ENCODE measurements at places on chromosomes 7 and 10.

DNA sequence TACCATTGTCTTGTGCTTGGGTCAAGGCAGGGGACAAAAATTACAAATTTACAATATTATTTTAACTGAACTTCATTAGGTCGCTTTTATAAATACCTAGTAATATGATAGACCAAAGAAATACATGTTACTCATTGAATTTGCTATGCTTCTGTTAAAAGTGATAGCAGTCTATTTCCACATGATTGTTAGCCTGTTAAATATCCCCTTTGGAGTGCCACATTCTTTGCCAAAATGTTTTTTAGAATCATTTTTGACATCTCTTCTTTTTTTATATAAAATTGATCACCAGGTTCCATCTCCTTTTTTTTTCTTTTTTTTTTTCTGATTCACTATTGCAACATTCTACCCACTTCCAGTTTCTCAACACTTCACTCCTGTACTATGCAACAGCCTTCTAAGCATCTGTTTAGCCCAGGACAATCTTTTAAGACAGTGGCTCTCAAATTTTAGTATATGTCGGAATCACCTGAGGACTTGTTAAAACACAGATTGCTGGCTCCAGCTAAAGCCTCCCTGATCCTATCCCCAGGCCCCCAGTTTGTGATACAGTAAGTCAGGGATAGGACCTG is 16.4 kb upstream of the NDUFA5 start:
- no peak for DNase-seq

GRCh38 chr7:12194426-12194825 is 16.7 kb upstream of the TMEM106B start:
- no peak for DNase-seq

DNA sequence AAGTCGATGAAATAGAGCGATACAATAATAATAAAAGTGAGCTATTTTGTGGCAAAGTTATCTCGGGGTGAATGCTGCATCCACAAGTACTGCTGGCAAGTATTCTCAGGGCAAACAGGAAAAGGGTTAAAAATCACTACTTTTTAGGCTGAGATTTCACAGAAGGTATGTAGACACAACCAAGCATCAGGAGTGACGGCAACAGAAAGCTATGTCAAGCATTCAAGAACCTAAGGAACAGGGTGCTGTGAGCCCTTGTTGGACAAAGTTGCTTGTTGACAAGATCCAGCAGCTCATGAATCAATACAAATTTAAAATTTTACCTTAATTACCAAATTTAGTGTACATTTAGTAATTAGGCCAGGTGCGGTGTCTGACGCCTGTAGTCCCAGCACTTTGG is 41.2 kb upstream of the C1QL3 start:
- DNase-seq = no peak

- no peak for DNase-seq
Measured at GRCh38 chr7:25077096-25077495, 48.0 kb downstream of the CYCS start.

- no peak for DNase-seq
Measured at GRCh38 chr10:15378569-15378968, 7.5 kb upstream of the FAM171A1 start.

DNA sequence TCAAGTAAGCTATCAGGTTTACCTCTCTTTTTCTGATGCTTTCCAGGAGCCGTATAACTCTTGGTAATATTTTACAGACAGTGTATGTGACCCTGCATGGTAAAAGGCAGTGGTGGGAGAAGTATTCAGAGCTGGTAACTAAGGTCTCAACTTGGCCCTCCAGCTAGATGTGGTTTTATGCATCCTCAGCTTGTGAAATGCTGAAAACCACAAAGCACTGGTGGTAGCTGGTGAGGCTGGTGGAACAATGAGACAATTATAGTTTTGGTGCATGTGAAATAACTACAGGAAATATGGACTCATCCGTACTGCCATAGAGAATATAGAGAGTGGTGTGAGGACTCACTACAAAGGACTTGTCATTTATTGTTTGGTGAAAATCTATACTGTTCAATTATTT is 383.0 kb upstream of the PCDH15 start:
- DNase-seq = no peak

DNA sequence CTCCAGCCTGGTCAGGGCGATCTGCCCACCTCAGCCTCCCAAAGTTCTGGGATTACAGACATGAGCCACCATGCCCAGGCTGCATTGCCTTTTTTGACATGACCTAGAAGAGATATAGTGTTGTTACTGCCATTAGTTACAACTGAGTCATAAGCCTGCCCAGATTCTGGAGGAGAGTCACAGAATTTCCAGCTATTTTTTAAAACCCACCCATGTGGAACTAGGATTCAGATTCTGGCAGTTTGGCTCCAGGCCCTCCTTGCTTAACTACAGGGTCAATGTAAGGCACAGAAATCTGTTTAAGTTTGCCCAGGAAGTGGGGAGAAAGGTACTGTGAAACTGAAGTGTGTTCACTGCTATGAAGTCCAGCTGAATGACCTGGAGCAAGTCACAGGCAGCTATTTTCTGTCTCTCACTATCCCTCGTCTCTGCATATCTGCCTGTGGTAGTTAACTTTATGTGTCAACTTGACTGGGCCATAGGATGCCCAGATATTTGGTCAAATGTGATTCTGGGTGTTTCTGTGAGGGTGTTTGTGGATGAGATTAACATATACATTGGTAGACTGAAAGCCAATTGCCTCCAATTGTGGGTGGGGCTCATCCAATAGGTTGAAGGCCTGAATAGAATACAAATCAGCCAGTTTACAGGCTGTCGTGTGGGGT is 8.4 kb upstream of the MARVELD1 start:
- no peak for DNase-seq

- DNase-seq = no peak
Measured at GRCh38 chr7:150958597-150958996, 19.5 kb downstream of the KCNH2 start.

GRCh38 chr10:6054884-6055283 is 7.3 kb downstream of the IL2RA start:
- DNase-seq = no peak

- DNase-seq = no peak
Measured at GRCh38 chr10:115321360-115321759, 228.2 kb downstream of the ATRNL1 start.

- no peak for DNase-seq
Measured at GRCh38 chr7:2631946-2632732, at the start of gene TTYH3. Gene TTYH3 (plus strand): TSS chr7:2631986. CDS start chr7:2632156, 170 bp downstream.

GRCh38 chr7:2251841-2252771 is 10.1 kb downstream of the NUDT1 start:
- DNase-seq = no peak

DNA sequence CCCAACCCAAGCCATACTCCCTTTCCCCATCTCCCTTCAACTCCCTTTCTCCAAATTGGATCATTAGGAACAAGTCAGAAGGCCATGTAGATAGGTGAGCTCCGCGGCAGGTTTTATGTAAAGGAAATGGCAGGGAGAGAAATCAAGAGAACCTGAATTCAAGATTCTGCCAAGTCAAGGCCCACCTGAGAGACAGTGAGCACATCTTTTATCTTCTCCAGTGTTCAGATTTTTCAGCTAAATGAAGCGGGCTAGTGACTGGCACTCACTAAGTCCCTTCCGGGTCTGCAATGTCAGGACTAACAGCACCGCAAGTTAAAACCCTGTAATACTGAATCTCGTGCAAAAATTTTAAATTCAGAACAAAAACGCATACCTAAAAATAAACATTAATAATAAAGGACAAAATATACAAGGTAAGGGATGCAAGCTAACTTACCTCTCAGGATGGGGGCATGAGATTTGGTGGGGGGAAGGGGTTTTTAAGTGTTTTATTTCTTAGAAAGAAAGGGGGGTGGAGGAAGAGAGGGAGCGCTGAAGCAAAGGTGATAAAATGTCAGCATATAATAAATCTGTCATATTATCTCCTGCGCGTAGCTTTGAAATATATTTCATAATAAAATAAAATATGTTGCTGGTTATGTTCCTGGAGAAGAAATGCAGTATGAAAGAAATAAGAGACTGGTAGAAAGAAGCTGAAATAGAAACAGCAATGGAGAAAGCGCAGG is 17.6 kb downstream of the TCAF1 start:
- no peak for DNase-seq

DNA sequence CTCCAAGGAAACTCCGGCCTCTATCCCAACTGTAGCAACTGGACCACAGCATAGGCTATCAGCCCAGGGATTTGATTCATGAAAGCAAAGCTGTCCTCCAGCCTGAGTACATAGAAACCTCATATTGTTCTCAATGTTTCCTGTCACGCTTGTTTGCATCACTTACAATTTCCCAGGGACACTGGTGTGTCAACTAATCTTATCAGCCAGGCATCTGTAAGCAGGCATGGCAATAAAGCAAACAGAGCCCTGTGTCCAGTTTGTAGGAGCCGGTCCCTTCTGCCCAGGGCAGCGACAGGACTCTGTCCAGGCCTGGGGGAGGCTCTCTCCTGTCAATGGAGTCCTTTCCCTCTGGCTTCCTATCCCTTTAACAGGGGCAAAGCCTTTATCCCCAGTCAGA is 23.0 kb upstream of the CDHR3 start:
- no peak for DNase-seq

GRCh38 chr7:110531186-110531585 is 559.7 kb upstream of the LRRN3 start:
- no peak for DNase-seq

DNA sequence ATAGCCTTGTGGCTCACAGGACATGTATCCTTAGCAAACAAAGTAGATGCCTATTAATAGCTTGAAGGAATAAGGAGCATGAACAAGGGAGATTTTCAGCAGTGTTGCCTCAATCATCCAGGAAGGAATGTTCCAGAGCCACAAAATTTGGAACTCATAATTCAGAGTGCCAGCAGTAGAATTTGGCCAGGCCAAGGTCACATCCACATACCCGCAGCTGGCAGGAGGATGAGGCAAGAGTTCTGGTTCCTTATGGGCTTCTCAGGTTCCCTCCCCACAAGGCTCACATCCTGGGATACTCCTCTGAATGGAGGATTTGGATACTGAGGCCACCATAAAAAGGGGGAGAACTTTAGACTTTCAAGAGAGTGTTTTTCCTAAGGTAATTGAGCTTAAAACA is 45.8 kb downstream of the SUFU start:
- no peak for DNase-seq

- DNase-seq = no peak
Measured at GRCh38 chr10:78688901-78689583, 379.7 kb upstream of the ZMIZ1 start.

- no peak for DNase-seq
Measured at GRCh38 chr10:14153570-14154055, 177.1 kb downstream of the FRMD4A start.

DNA sequence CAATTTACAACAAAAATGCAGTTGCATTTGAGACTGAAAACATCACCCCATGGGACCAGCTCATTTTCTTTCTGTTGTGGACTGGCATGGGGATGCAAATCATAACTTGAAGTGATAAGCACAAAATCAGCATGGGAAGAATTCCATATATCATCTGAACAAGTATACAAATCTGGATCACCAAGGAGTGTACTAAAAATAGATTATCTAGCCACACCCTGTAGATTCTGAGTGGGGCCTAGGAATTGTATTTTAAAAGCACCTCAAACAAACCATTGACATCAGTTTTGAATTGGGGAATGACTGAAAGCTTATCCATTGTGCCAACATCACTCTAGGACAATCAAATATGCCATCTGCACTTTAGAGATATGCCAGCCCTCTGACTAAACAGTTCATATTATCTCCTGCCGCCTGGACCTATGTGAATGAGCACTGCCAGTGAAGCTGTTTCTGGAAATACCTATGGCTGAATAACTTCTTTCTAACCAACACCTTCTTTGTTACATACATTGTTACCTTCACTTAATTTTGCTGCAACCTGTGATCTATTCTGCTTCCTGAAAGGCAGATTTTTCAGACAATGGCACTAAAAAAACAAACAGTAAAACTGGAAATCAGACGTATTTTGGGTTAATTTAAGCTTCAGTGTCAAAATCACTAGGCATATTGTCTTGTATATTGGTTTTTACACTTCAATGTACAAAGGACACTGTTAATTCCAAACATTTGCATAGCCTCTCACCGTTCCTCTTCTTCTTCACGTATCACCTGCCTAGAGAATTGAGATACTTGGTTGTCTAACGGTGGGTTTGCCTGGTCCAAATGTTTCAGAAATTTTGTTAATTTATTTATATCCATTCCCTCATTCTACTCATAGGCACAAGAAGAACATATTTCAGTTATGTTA is 42.4 kb upstream of the HGF start:
- DNase-seq = no peak

DNA sequence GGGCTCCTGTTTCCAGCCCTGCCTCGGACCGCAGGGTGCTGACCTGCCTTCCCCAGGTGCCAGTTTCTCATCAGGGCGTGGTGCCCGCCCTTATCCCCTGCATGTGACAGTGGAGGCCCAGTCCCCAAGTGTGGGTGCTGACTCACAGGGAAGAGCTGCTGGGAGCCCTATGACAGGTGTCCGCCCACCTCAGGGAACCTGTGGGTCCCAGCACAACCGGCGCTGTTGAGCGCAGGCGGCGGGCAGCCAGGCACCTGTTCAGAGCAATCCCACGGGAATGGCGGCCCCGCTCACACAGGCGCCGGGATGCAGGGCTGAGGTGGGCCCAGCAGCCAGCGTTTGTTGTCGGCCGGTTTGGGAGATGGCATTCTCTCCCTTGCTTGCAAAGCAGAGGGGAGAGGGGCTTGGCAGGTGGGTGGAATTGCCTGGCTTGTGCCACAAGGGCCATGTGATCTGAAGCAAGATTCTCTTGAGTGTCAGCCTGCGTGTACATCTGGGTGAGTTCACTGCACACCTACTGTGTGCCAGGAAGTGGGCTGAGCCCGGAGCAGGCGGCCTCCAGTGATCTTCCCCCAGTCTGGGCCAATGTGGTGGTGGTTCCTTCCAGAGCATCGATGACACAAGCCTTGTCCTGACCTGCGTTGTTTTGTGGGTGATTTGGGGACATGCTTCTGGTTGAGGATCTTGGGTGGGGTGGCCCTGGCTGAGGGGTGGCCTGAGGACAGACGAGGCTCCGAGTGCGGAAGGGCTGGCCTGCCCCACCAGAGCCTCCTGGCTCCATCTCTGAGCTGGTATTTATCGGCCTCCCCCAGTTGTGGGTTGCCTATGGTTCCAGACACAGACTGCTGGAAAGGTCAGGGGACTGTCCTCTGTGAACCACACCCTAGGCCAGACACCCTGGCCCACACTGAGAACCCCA is 2.4 kb downstream of the PWWP2B start:
- DNase-seq = no peak
